ENCODE measurements at places on chromosomes 13 and 19. TPM values are rescaled to one million over a fixed set of nuclear protein-coding genes. Genes with fewer than 3 reads are reported as not detected.

DNA sequence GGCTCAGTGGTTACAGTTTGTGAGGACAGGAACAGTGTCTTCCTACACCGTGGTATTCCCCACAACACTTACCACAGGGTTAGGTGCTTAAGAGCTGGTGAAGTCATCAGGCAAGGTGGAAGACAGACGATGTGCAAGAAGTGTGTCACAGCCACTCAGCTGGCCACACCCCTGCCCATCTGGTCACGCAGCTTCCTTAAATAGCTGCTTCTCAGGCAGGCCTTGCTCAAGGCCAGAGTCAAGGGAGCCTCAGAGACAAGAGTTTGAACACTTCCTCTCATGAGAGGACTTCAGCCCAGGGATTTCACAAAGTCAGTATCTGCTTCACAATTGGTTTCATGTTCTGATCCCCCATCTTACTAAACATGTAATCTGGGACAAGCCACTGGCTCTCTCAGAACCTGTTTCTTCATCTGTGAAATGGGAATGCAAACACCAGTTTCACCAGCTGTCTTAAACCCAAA is 80.3 kb upstream of the FRY start:
- peak; percentile 47 for DNase-seq

DNA sequence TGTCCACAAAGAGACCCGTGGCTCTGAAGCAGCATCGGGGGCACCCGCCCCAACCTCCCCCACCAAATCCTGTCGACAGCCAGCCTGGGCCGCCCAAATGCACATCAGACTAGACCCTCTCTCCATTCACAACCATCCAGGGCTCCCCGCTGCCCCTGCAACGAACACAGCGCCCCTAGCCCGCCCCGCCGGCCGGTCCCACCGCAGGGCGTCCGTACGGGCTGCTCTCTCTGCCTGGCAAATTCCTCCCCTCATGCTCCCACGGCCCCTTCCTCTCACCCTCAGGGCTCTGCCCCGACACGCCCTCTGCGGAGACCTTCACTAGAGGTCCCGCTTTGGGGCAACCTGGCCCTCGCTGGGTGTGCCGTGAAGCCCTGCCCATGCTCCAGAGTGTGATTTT is 7.1 kb downstream of the TCF3 start:
- DNase-seq = no peak

- DNase-seq = no peak
These were observed 13.5 kb upstream of the QTRT1 start for GRCh38 chr19:10687518-10688288.

- no peak for DNase-seq
These were observed 5.3 kb downstream of the CARM1 start for GRCh38 chr19:10876459-10877240.

DNA sequence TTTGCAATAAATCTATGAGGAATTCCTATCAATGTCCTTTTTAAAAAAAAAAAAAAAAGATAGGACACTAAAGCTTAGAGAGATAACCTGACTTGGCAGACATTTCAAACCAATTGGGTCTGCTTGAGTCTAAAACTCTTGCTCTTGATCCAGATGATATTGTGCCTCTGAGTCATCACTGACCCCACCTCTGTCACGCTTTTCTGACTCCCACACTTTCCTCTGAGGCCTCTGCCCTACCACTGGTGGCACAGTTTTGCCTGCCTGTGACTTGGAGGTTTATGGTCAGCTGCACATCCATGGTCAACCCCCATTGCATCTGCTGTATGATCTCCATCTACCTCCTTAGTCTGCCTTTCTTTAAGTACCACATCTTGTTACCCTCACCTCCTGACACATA is 328.7 kb downstream of the SPRY2 start:
- DNase-seq = no peak

DNA sequence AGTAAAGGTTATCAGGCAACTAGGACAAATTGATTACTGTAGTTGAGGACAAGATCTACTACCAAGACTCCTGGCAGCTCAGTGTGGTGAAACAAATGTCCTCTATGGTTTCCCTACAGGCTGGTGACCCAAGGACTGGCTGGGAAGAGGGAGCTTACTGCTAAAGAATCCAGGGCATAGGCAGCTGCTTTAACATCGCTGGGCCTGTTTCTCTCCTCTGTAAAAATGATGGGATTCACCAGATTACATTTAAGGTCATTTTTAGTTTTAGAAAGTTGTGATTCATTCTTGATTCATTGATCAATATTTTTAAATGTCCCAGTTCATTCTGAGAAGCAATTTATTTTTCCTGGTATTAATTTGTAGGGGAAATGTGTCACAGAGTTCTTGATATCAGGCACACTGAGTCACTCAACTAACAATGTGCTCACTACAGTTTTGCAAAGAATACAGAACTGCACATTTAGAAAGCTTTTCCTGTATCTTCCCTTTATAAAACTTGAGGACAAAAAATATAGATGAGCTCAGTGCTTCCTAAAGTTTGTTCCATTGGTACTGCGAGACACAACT is 19.6 kb upstream of the FAM124A start:
- DNase-seq = no peak

DNA sequence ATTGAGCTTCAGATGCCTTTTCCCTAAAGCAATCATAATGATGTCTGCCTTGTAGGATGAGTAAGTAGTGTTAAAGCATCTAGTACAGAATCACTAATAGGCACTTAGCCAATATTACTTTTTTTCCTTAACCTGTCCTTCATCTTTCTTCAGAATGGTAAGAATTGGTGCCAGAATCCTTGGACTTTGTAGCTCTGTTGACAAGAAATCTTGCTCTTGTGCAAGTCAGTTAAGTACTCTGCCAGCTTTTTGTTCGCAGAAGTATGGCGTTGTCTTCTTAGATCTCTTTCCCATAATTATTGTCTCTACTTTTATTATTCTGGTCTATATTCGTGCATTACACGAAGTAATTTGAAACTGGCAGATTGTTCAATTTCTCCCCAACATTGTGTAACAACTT is 554.5 kb downstream of the PCDH9 start:
- no peak for DNase-seq

DNA sequence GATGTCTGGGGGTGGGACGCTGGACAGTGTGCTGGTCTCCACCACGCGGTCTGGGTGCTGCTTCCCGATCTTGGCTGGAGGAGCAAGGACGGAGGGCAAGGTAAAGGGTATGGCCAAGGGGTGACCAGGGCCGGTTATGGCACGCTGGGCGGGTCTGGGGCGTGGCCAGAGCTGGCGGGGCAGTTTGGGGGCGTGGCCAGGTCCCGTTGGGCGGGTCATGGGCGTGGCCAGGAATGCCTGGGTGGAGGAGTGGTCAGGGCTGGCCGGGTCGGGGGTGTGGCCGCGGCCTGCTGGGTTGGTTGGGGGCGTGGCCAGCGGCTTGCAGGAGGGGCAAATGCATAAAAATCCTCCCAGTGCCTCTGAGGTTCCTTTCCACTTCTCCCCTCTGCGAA is 19.2 kb downstream of the GPX4 start:
- peak; percentile 69 for DNase-seq

GRCh38 chr13:94666065-94666464 is 46.3 kb downstream of the SOX21 start:
- DNase-seq = no peak

GRCh38 chr19:14138576-14139265 is 2.3 kb upstream of the ASF1B start:
- no peak for DNase-seq

- no peak for DNase-seq
These were observed 149.5 kb downstream of the PTPRS start for GRCh38 chr19:5191091-5191490.

GRCh38 chr19:16338470-16339360 is 14.1 kb downstream of the KLF2 start:
- DNase-seq = peak; percentile 72

DNA sequence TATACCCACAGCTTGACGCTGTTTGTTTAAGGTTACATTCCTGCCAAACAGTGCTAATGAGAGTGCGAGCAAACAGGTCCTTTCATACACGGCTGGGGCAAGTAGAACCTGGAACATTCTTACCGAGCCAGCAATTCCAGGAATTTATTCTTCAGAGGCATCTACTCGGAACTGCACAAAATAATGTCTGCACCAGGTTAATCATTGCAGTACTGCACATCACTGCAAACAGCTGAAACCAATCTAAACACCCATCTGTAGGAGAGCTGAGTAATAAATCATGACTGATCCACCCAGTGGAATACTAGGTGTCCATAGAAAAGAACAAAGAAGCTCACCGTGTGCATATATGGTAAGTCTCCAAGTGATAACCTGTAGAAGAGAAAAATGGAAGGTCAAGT is 1.2 kb upstream of the ZNF579 start:
- DNase-seq = no peak

DNA sequence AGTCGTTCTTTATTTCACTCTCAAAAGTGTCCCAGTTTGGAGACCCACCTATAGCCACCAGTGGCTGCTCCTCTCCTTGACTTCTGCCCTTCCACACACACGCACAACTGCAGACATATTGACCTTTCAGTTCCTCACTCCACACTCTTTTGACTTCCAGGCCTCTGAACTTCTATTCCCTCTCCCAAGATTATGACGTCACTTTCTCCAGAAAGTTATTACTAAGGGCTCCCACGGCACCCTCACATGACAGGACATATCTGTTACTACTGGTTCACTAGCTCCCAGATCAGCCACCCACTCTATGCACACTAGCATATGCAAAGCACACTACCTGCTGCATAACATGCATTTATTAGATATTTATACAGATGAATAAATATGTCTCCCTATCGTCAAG is 45.9 kb downstream of the XPO4 start:
- no peak for DNase-seq

DNA sequence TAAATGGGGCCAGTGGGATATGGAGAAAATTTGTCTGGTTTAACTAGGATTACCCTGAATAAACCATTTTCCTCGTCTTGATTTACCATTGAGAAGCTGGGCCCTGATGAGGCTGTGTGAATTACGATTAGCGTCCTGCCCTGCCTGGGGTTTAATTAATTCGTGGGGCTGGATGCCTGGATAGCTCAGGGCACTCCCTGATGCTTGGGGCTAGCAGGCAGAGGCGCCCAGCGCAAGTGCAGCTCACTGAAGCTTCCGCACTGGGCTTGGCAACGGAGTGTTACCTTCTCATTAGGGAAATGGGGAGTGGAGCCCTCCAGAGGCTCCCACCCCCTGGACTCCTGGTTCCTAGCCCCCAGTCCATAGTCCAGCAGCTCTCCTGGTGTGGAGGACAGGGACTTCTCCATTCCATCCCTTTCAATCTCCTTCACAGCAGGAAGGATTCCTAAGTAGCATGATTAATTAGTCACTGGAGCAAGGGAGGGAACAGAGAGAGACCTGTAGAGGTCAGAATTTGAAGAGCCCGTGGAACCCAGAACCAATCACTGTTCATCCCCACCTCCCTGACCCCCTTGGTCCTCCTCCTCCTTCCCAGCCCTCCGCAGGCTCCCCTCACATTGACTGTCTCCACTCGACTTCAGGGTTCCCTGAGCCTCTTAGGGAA is 107.2 kb downstream of the UQCRFS1 start:
- no peak for DNase-seq

DNA sequence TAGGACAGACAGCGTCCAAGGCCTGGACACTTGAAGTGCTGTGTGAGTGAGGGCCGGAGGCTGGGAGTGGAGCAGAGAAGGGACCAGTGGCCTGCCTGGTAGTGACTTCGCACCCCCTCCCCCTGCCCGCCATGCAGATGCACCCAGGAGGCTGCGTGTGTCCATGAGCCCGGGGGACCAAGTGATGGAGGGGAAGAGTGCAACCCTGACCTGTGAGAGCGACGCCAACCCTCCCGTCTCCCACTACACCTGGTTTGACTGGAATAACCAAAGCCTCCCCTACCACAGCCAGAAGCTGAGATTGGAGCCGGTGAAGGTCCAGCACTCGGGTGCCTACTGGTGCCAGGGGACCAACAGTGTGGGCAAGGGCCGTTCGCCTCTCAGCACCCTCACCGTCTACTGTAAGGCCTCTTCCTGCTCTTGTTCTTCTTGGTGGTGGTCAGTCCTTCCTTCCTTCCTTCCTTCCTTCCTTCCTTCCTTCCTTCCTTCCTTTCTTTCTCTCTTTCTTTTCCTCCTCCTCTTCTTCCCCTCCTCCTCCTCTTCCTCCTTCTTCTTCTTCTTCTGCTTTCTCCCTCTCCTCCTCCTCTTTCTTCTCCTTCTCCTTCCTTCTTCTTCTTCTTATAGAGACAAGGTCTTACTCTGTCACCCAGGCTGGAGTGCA is 6.0 kb upstream of the FFAR1 start:
- DNase-seq = no peak

DNA sequence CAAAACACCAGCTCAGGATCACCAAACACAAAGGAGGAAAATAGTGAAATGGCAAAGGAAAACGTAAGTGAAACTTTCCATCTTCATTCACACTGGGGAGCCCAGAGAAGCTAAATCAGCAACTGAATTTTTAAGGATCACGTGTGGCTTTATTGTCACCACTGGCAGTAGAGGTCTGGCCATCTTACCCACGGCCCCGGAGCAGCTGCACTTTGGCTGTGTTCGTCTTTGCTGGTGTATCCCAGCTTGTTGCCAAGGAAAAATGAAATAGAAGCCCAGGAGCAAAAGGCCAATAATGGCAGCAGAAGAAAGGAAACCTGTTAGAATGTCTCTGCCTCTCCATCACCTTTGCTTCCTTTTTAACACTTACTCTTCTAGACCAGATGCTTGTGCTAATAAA is 274.7 kb downstream of the FOXO1 start:
- no peak for DNase-seq

- no peak for DNase-seq
These were observed 253.0 kb downstream of the TSHZ3 start for GRCh38 chr19:31096062-31096830.

- DNase-seq = no peak
These were observed 919 bp upstream of the ADAMTS10 start for GRCh38 chr19:8611391-8611876.

SPACA4 gene
- not detected for total RNA-seq

DOCK6 gene
- total RNA-seq = 53.6 TPM

GNG7 gene
- total RNA-seq = under 0.01 TPM

ZNF284 gene
- total RNA-seq = 4.7 TPM

IZUMO4 gene
- total RNA-seq = 1.2 TPM

APOC4 gene
- not detected for total RNA-seq

FPR3 gene
- not detected for total RNA-seq

CYP4F8 gene
- not detected for total RNA-seq

ZNF813 gene
- total RNA-seq = 2.9 TPM

KIR3DL2 gene
- total RNA-seq = not detected

U2AF1L4 gene
- 4.8 TPM for total RNA-seq

CHST8 gene
- total RNA-seq = 2.0 TPM

GRK1 gene
- 0.50 TPM for total RNA-seq
